ENCODE measurements at places on chromosomes 6 and 20.

GRCh38 chr20:49562311-49563014 is 5.5 kb downstream of the PTGIS start:
- DNase-seq, result no peak

DNA sequence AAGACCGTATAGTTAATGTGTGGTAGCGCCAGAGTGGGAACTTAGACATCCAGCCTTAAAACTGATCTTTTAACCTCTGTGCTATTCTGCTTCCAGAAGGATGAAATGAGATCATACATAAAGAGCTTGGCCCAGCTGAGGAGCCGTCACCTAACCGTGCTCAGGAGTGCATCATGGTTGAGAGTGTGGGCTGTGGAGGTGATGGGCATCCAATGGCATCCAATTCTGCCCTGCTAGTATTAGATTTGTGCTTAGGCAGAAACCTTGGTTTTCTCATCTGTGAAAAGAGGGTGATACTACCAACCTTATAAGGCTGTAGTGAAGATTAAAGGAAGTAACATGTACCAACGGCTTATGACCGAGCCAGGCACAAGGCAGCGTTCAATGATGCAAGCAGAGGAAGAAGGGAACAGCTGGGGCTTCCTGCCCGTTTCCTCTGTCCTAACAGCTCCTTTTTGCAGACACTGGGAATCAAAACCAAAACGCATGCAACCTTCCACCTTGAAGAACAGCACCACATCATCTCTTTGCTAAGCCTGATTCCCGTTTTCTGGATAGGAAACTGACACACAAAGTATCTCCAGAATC is 1.3 kb downstream of the SLC22A16 start:
- DNase-seq, result no peak

GRCh38 chr6:100726666-100727065 is 154.5 kb downstream of the ASCC3 start:
- DNase-seq, result no peak

- no peak for DNase-seq
Observed at GRCh38 chr6:12618296-12618695, 98.3 kb upstream of the PHACTR1 start.

DNA sequence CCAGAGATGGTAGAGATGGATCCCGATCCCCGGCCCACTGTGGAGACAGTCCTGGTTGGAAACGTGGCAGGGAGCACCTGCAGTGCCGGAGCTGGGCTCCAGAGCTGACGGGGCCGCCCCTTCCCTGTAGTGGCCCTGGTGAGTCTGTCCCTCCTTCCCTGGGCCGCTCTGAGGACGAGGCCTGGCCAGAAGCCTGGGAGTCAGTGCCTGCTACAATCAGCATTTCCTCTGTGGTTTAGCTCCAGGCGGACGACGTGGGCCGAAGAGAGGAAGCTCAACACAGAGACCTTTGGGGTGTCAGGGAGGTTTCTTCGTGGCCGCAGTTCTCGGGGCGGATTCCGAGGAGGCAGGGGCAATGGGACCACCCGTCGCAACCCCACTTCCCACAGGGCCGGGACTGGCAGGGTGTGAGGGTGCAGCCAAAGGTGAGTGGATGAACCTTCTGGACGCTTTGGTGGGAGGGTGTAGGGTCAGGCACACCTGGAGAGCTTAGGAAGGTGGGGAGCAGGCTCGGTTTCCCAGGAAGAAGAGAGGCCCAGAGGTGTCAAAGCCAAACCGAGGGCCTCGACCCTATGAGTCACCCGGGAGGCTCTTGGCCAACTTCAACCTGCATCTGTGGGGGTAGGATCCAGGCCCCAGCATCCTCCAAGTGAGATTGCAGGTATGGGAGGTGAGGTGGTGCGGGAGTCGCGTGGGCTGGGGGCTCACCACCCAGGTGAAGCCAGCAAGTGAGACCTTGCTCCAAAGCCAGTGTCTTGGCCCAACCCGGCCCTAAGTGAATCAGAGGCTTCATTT is 9.9 kb downstream of the PSMA7 start:
- no peak for DNase-seq

GRCh38 chr6:23245572-23245971 is 676.2 kb downstream of the HDGFL1 start:
- DNase-seq, result no peak

- no peak for DNase-seq
Observed at GRCh38 chr6:93371756-93372155, 47.6 kb downstream of the EPHA7 start.

All from activated CD4-positive, alpha-beta T cell treated with anti-CD3 and anti-CD28 coated beads for 48 hours (primary cell).